Fibroblast of pulmonary artery (primary cell): ENCODE measurements at places on chromosomes 13 and 19.

DNA sequence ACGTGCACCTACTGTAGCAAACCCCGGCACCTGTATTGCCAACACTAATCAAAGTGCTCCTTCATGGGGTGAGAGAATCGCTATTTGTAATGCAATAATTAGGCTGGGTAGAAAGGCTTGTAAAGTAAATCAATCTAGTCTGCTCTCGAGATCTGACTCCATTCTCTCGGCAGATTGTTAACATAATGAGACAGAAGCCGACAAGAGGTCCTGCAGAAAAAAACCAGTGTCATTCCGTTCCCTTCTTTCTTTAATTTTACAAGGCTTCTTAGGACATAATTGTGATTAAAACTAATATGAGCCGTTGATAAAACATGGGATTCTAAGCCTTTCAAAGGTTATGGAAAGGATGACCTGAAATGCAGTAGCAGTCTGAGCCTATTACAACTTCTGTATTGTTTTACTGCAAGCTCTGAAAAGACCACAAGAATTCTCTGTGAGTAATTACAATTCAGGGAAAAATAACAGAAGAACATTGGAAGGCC lies 530.0 kb downstream of the PCDH9 start:
- DNase-seq: no peak

GRCh38 chr13:112790735-112791641 lies 101.2 kb downstream of the ATP11A start:
- peak; percentile 18 for DNase-seq

DNA sequence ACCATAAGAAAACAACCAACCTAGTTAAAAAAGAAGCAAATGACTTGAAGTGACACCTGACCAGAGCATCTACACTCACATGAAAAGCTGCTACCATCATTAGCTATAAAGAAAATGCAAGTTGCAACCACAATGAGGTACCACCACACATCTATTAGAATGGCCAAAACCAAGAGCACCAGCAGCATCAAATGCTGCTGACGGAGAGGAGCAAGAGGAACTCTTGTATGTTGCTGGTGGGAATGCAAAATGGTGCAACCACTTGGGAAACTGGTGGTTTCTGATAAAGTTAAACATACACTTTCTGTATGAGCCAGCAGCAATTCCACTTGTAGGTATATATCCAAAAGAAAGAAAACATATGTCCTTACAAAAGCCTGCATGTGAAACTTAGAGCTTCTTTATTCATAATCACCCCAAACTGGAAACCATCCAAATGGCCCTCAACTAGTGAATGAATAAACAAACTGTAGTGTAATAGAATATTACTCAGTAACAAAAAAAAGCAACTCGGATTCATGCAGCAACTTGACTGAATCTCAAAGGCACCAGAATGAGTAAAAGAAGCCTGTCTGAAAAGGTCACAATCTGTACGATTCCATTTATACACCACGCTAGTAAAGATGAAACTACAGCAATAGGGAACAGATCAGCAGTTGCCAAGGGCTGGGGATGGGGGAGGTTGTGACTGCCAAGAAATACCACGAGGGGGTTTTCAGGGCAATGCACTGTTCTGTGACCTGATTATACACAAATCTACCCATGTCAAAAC lies 60.9 kb upstream of the RANBP3 start:
- DNase-seq: no peak

- no peak for DNase-seq
These were observed 971 bp downstream of the FOSB start for GRCh38 chr19:45468803-45469131.

- DNase-seq: no peak
These were observed 5.8 kb downstream of the QTRT1 start for GRCh38 chr19:10706990-10707389.

- no peak for DNase-seq
These were observed 17.5 kb upstream of the LMTK3 start for GRCh38 chr19:48529156-48529555.

DNA sequence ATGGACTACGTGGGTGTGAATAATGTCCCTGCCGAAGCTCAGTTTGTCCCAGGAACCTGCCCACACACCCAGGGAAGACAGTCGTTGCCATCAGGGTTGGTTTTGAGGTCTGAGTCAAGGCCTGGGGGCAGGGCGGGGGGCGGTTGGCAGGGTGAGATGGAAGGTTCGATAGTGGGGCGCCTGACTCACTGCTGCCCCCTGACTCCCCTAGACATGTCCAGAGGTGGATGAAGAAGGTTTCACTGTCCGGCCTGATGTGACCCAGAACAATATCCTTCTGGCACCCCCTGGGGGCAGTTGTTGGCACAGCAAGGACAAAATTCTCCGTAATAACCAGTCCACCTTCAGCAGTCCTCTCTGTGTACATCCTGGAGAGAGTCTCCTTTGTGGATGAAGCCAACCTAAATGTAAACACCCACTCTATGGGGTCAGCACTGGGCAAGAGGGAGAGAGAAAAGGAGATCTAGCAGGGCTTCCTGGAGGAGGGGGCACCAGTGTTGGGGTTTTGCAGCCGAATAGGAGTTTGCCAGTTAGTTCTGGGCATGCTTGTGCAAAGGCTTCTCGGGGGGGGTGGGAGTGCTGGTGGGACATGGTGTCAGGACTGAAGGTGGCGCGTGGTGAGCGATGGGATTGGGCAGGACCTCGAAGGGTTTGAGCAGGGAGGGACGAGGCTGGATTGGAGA lies 19.6 kb upstream of the B3GNT3 start:
- DNase-seq: peak; percentile 41

DNA sequence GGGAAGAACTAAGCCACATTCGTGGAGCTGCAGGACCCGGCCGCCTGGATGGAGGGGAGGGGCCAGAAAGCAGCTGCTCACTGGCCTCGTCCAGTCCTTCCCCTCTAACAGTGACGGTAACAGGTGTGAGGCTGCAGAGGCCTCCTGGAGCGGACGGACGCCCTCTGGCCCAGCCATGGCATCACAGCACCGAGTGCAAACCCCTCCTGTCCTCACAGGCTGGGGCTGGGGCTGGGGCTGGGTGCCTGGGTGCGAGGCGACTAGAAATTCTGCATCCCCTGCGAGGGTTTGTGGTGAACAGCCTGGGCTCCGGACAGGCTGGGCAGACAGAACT lies 3.6 kb downstream of the MICOS13 start:
- no peak for DNase-seq

GRCh38 chr19:43467730-43468129 lies 2.3 kb upstream of the LYPD3 start:
- peak; percentile 66 for DNase-seq

- peak; percentile 96 for DNase-seq
These were observed 127.2 kb upstream of the GJB6 start for GRCh38 chr13:20359335-20359734.

DNA sequence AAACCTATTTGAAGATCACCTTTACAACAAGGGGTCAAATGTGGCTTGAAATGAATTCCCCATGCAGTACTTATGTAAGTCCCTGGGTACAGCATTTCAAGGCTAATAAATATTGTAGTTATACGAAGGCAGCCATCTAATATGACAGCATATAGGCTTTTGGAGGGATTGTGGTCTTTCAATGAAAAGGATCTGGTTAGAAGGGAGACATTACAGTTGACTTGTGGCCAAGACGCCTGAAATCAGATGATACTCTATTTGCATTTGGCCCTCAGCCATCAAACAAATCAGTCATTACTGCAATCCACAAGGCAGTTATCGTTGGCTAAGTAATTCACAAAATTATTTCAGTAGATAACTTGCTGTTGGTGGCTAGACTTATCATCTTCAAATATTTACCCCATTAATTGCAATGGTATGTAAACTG lies 242.7 kb downstream of the DCLK1 start:
- peak; percentile 14 for DNase-seq

- no peak for DNase-seq
These were observed 59.4 kb downstream of the WTIP start for GRCh38 chr19:34540811-34541557.

DNA sequence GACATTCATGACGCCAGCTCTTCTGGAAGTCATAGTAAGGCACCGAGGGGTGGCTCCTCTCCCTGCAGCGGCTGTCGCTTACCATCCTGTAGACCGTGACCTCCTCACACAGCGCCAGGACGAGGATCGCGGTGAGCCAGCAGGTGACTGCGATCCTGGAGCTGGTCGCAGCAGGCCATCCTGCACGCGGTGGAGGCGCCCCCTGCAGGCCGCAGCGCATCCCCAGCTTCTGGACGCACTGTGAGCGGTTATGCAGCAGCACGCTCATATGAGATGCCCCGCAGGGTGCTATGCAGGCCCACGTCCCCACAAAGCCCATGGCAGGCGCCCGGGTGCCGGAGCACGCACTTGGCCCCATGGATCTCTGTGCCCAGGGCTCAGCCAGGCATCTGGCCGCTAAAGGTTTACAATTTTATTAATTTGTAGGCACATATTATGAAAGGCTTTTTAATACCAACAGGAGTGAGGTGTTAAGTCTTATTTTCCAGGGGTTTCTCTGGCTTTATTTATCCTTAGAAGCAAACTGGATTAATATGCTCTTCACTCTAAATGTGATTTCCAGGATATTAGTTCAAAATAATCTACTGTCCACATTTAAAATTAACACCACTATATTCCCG lies 35.6 kb upstream of the PSPC1 start:
- DNase-seq: peak; percentile 42

DNA sequence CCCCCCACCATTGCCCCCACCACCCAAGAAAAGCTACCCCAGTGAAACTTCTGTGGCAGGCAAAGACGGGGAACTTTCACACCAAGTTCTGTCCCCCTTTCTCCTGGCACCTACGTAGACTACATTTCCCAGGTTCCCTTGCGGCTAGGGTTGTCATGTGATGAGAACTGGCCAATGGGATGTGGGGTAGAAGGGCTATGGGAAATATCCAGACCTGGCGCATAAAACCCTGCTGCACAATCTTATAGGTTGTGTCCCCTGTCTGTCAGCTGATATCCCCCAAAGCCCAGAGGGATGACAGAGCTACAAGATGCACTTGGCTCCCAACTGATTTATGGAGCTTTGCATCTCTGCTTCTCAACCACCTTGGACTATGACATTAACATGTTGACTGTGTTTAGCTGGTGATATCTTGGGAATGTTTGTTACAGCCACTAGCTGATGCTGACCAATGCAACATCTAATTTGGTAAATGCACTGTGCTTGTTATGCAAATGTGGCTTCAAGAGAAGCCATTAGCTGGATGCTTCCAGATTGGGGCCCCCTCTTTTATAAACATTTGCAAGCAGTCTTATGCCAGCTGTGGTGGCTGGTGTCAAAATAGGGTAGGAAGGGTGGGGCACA lies 6.1 kb downstream of the SH2D3A start:
- DNase-seq: no peak

GRCh38 chr19:2123682-2124387 lies 27.1 kb downstream of the IZUMO4 start:
- peak; percentile 10 for DNase-seq

- peak; percentile 55 for DNase-seq
These were observed 8.8 kb upstream of the BBC3 start for GRCh38 chr19:47239610-47240296.

GRCh38 chr13:28031220-28031895 lies 42.9 kb upstream of the URAD start:
- no peak for DNase-seq

DNA sequence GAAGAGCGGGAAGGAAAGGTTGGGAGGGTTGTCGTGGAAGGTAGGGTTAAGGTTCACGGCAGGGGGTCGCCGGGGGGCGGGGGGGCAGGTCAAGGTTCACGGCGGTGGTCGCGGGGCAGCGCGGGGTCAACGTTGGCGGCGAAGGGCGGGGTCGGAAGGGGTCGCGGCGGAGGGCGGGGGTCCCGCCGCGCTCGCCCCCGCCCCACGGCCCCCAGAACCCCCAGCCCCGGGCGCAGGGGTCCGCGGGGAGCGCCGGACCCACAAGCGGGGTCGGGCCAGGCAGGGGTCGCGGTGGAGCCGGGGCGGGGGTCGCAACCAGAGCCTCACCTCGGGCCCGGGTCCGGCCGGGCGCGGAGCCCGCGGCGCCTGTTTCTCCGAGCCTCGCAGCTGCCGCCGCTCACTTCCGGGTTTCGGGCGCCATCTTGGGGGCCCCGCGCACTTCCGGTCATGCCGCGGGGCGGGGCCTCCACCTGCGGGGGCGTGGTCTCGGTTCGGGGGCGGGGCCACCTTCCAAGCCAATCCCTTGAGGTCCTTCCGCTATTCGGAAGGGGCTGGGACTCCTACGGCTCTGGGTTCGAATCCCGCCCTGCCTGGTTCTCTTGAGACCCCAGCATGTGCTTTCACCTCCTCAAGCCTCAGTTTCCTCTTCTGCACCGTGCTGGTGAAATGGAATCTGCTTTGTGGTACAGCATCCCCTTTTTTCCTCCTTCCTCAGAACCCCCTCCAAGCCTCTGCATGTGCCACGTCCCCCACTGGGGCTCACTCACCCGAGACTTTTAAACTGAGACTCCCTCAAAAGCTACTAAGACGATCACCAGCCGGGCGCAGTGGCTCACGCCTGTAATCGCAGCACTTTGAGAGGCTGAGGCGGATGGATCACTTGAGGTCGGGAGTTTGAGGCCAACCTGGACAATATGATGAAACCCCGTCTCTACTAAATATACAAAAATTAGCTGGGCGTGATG lies at the start of gene SBNO2:
Gene SBNO2 (minus strand): TSS at position 424 of the 965 bp plus-strand sequence. CDS start 19,992 bp downstream, outside the sequence.
- DNase-seq: peak; percentile 90

DNA sequence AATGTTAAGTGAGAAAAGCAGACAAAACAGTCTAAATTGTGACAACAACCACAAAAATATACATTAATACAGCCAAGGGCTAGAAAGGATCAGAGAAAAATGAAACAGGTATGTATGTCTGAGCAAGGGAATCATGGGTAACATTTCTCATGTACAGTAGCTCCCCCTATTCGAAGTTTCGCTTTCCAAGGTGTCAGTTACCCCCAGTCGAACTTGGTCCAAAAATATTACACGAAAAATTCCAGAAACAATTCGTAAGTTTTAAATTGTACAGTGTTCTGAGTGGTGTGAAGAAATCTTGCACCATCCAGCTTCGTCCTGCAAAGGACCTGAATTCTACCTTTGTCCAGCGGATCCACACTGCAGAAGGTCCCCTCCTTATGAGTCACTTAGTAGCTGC lies 1.8 kb upstream of the RNASEH2B start:
- DNase-seq: no peak

- no peak for DNase-seq
These were observed 21.0 kb downstream of the SPACA7 start for GRCh38 chr13:112397108-112397507.

DNA sequence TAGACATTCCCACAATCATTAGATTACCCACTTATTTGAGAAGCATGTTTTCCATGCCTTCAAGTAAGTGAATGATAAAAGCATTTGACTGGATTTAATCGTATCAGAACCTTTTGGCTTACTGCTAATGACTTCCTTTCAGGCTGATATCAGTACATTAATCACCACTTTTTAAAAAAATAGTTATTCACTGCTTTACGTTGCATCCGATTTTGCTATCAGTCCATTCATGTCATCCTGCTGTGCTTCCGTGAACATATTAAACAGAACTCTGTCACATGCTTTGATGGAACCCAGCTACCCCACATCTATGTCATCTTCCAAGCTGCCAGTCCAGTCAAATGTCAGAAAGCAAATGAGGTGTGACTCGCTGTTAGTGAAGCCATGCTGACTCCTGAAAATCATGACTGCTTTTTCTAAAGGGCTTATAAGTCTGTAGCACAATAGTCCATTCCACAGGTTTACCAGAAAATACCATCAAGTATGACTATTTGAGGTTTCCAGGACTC lies 440.9 kb downstream of the IRS2 start:
- peak; percentile 21 for DNase-seq
